Endothelial cell of umbilical vein (primary cell): ENCODE measurements at places on chromosomes 7 and 10. TPM values are rescaled to one million over a fixed set of nuclear protein-coding genes. Genes with fewer than 3 reads are reported as not detected.

CCL24 gene
- not detected in 2 replicates for total RNA-seq

SLC29A4 gene
- total RNA-seq: 5.2 and 6.4 TPM in 2 replicates

CYP2E1 gene
- total RNA-seq: not detected in 2 replicates

LAMB1 gene
- total RNA-seq: 703 and 734 TPM in 2 replicates

GFRA1 gene
- total RNA-seq: 0.88 and 0.95 TPM in 2 replicates

POR gene
- 71.9 and 73.6 TPM in 2 replicates for total RNA-seq

RTKN2 gene
- total RNA-seq: 4.8 and 5.5 TPM in 2 replicates

DRGX gene
- total RNA-seq: not detected in 2 replicates

DNA sequence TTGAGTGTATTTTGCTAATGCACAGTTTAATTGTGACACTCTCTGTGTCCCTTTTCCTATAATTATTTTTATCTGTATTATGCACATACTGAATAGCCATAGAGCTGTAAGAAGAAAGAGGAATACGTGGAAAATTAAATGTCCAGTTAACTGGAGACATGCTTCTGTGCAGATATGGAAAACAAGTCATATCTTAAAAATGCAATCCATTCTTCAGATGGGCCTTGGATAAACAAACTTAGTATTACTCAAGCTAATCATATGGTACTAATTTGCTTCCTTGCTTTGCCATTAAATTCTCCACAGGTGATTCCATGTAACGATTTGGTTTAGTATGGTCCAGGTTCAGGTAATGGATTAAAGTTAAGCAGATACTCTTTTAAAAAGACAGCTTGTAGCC, 201.2 kb upstream of the CELF2 start:
- H3K27me3 ChIP-seq: no peaks in the 10 kb centered on the region
- peaks cover 6% of the 10 kb centered on the region for H3K4me1 ChIP-seq
- no peak overlapping the region for H3K27ac ChIP-seq
- H3K4me3 ChIP-seq: no peak overlapping the region
- DNase-seq: no peak
- H3K36me3 ChIP-seq: no peaks in the 10 kb centered on the region

GRCh38 chr10:125004571-125005311, 62.8 kb downstream of the ZRANB1 start:
- H3K4me1 ChIP-seq: no peaks in the 10 kb centered on the region
- no peaks in the 10 kb centered on the region for H3K27me3 ChIP-seq
- DNase-seq: no peak
- H3K36me3 ChIP-seq: peaks cover 2% of the 10 kb centered on the region

- no peak overlapping the region for H3K27ac ChIP-seq
- no peak overlapping the region for H3K4me3 ChIP-seq
- H3K27me3 ChIP-seq: peaks cover 3% of the 10 kb centered on the region
- no peaks in the 10 kb centered on the region for H3K36me3 ChIP-seq
These were observed 480.3 kb downstream of the RPS24 start for GRCh38 chr10:78513986-78514385.

GRCh38 chr10:15237351-15237750, 68.9 kb upstream of the NMT2 start:
- DNase-seq: peak; percentile 42
- no peaks in the 10 kb centered on the region for H3K27me3 ChIP-seq
- H3K4me1 ChIP-seq: peaks cover 11% of the 10 kb centered on the region
- H3K36me3 ChIP-seq: no peaks in the 10 kb centered on the region
- no peak overlapping the region for H3K27ac ChIP-seq

DNA sequence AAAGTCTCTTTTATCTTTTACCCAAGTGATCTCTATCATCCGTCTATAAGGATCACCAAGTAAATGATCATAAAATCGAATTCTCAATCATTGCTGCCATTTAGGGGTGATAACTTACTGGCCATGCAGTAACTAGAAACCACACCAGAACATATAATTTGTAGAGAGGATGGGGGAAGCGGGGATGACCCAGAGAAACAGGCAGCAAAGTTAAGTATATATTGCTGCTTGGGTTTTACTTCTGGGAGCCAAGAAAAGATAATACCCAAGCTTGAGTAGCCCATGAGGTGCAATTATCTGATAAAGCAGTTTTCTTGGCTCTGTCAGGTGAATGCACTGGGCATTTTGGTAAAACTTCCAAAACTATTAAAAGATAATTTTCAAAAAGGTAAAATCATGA, 18.9 kb downstream of the EXOC6 start:
- H3K4me3 ChIP-seq: no peak overlapping the region
- no peaks in the 10 kb centered on the region for H3K36me3 ChIP-seq
- no peak overlapping the region for H3K27ac ChIP-seq
- H3K27me3 ChIP-seq: no peaks in the 10 kb centered on the region

GRCh38 chr7:32015133-32015532, 55.1 kb downstream of the PDE1C start:
- no peaks in the 10 kb centered on the region for H3K27me3 ChIP-seq
- H3K4me1 ChIP-seq: no peaks in the 10 kb centered on the region
- DNase-seq: no peak
- H3K36me3 ChIP-seq: no peaks in the 10 kb centered on the region
- no peak overlapping the region for H3K27ac ChIP-seq

DNA sequence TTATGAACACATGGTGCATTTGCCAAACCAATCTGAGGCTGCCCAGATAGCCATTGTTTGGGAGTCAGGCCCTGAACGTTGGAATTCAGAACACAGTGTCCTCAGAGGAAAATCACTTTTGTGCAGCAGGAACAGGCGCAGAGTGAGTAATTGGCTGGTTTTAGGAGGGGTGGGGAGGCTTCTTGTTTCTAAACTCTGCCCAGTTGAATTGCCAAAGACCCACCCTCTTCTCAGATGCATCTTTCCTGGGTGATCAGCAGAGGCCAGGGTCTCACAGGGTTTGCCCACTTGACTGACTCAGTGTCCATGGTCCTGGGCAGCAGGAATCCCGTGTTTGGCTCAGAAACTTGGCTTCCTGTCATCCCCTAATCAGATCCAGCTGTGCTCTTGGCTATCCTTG, 24.3 kb downstream of the PRLHR start:
- no peak overlapping the region for H3K4me3 ChIP-seq
- no peaks in the 10 kb centered on the region for H3K36me3 ChIP-seq
- H3K27me3 ChIP-seq: no peaks in the 10 kb centered on the region

GRCh38 chr10:30806850-30807249, 177.3 kb upstream of the LYZL2 start:
- no peaks in the 10 kb centered on the region for H3K27me3 ChIP-seq
- no peak for DNase-seq
- H3K4me1 ChIP-seq: peaks cover 17% of the 10 kb centered on the region
- H3K4me3 ChIP-seq: no peak overlapping the region

- peaks cover 45% of the 10 kb centered on the region for H3K4me1 ChIP-seq
- peak; percentile 81 for DNase-seq
- no peak overlapping the region for H3K4me3 ChIP-seq
- no peaks in the 10 kb centered on the region for H3K36me3 ChIP-seq
These were observed 67.4 kb downstream of the ZNF438 start for GRCh38 chr10:30963992-30964930.

DNA sequence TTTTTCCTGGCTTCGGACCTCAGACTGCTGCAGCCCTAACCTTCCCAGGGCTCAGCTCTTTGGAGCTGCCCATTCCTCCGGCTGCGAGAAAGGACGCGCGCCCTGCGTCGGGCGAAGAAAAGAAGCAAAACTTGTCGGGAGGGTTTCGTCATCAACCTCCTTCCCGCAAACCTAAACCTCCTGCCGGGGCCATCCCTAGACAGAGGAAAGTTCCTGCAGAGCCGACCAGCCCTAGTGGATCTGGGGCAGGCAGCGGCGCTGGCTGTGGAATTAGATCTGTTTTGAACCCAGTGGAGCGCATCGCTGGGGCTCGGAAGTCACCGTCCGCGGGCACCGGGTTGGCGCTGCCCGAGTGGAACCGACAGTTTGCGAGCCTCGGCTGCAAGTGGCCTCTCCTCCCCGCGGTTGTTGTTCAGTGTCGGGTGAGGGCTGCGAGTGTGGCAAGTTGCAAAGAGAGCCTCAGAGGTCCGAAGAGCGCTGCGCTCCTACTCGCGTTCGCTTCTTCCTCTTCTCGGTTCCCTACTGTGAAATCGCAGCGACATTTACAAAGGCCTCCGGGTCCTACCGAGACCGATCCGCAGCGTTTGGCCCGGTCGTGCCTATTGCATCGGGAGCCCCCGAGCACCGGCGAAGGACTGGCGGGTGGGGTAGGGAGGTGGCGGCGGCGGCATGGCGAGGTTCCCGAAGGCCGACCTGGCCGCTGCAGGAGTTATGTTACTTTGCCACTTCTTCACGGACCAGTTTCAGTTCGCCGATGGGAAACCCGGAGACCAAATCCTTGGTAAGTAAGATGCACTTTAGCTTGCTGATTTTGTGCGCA, at the start of gene PLXDC2:
PLXDC2 (plus strand) TSS at position 22 of the 820 bp plus-strand sequence.
- no peak within 1 kb of the TSS for H3K27ac ChIP-seq
- DNase-seq: peak; percentile 22
- H3K4me3 ChIP-seq: peak within 1 kb of the TSS; percentile 28
- no peaks in the 10 kb centered on the region for H3K36me3 ChIP-seq

DNA sequence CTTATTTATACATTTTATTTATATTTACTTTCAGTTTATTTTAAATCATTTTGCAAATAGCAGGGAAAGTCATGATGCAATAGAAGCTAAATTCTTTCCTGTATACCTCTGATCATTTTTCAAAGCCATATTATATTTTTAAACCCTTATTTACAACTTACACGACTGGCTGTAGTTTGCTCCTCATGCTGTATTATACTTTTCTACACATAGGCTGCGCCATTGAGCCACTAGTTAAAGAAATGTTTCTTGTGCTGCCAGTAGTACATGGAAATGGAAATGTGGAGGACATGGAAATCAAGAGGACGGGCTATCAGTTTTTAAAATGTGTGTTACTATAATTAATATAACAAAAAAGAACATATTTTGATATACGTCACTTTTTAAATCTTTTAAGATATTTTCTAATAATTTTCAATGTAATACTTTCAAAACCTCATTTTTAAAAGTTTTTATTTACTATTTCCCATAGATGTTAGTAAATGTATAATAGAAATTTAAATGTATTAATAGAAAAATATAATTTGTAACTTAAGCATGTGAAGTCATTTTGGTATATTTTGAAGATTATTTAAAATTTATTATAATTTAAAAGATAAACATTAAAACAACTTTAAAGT, 118.5 kb downstream of the VTI1A start:
- no peak overlapping the region for H3K27ac ChIP-seq
- DNase-seq: peak; percentile 87
- H3K36me3 ChIP-seq: no peaks in the 10 kb centered on the region
- no peaks in the 10 kb centered on the region for H3K4me1 ChIP-seq
- H3K4me3 ChIP-seq: no peak overlapping the region

DNA sequence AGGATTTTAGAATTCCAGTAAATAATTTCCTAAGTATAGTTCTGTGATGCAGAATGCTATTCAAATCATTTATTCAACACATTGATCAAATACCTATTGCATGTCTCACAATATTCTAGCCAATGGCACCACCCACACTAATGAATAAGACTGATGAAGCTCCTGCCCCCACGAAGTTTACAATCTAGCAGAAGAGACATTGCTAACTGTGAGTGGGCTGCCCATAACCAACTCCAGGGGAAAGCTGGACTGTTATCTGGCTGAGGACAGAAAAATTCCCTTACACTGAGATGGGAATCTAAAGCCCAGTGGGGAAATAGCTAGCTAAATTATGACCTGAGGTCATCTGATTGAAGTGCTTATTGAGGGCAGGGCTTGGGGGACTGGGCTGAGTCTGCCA, 128.8 kb upstream of the LYZL2 start:
- no peaks in the 10 kb centered on the region for H3K27me3 ChIP-seq
- H3K36me3 ChIP-seq: no peaks in the 10 kb centered on the region
- H3K27ac ChIP-seq: no peak overlapping the region
- DNase-seq: no peak

GRCh38 chr10:6755781-6756460, 175.8 kb upstream of the PRKCQ start:
- peak overlapping the region; percentile 38 for H3K27ac ChIP-seq
- H3K4me3 ChIP-seq: no peak overlapping the region
- H3K27me3 ChIP-seq: peaks cover 5% of the 10 kb centered on the region
- no peaks in the 10 kb centered on the region for H3K36me3 ChIP-seq
- H3K4me1 ChIP-seq: peaks cover 9% of the 10 kb centered on the region
- peak; percentile 90 for DNase-seq

DNA sequence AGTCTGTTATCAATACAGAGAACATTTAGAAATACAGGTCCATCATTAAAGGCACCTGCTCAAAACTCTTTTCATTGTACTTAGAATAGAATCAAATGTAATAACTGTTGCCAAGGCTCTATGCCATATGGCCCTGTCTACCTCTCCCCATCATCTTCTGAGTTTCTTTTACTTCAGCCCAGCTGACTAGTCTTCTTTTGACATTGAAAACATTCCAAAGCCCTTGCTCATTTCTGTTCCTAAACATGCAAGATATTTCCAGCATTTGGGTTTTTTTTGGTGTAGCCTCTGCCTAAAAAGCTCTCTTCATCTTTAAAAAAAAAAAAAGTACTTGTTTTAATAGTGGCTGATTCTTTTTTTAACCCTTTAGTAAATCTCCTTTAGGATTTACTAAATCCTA, 165.5 kb upstream of the SMIM30 start:
- no peak for DNase-seq
- H3K27me3 ChIP-seq: no peaks in the 10 kb centered on the region
- no peak overlapping the region for H3K4me3 ChIP-seq
- no peaks in the 10 kb centered on the region for H3K36me3 ChIP-seq
- no peaks in the 10 kb centered on the region for H3K4me1 ChIP-seq

- H3K27ac ChIP-seq: peak overlapping the region; percentile 73
- H3K4me3 ChIP-seq: no peak overlapping the region
- no peaks in the 10 kb centered on the region for H3K36me3 ChIP-seq
- DNase-seq: no peak
- no peaks in the 10 kb centered on the region for H3K27me3 ChIP-seq
- peaks cover 17% of the 10 kb centered on the region for H3K4me1 ChIP-seq
These were observed 44.0 kb upstream of the GRID1 start for GRCh38 chr10:86410542-86411124.

GRCh38 chr10:128708182-128708581, 582.0 kb upstream of the MKI67 start:
- no peak overlapping the region for H3K27ac ChIP-seq
- H3K36me3 ChIP-seq: no peaks in the 10 kb centered on the region
- H3K27me3 ChIP-seq: no peaks in the 10 kb centered on the region
- H3K4me1 ChIP-seq: no peaks in the 10 kb centered on the region

DNA sequence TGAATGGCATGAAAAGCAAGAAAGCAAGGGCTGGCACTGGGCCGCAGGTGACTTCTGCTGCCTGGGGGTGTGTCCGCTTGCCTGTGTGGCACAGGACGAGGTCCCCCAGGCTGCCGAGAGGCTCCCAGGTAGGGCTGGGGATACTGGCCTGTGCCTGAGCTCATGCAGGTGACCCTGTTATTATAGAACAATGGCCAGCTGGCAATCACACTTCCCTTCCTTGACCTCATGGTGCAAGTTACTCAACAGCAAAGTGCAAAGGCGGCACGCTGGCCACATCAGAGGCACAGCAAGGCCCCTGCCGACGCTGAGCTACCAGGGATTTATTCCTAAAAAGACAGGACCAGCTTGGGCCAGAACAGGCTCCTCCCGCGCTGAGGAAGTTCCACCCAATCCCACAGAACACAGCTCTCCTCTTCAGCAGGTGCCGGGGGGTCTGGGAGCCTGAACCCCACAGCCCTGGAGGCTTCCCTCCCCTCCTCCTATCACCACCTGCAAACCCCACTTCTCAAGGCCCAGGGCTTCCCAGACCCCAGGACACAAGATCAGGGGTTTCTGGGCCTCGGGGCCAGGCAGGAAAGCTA, 1.4 kb upstream of the ADAM8 start:
- no peak for DNase-seq
- H3K36me3 ChIP-seq: peaks cover 18% of the 10 kb centered on the region
- no peak overlapping the region for H3K4me3 ChIP-seq
- H3K27me3 ChIP-seq: peaks cover 10% of the 10 kb centered on the region

GRCh38 chr7:410395-410910, 109.2 kb downstream of the PDGFA start:
- no peaks in the 10 kb centered on the region for H3K4me1 ChIP-seq
- H3K36me3 ChIP-seq: no peaks in the 10 kb centered on the region
- no peak overlapping the region for H3K27ac ChIP-seq
